ENCODE measurements at places on chromosomes 16 and 17.

DNA sequence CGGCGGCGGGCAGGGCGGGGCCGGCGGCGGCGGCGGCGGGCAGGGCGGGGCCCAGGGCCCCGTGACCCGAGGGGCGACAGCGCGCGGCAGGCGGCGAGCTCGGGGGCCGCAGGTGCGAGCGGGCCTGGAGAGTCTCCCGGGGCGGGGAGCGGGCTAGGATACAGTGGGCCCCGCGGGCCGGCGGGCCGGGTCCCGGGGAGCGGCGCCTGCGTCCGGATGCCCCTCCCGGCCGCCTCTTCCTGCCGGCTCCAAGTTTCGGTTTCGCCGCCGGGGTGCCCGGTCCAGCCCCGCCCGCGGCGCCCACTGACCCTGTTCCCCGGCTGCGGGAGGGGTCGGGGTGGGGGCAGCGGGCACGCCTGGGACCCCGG, at the start of gene RNF213:
Gene RNF213, plus strand, starts transcription at position 62 of the 368 bp plus-strand sequence. CDS start 2,830 bp downstream, outside the sequence.
- DNase-seq, result peak; percentile 54

- no peak for DNase-seq
These were observed 9.5 kb downstream of the ABCA9 start for GRCh38 chr17:69050999-69051775.

- peak; percentile 48 for DNase-seq
These were observed 34.4 kb upstream of the PRKCB start for GRCh38 chr16:23801378-23801777.

GRCh38 chr17:63504261-63504660, 18.9 kb upstream of the KCNH6 start:
- no peak for DNase-seq

- DNase-seq, result no peak
These were observed 128.3 kb downstream of the NLK start for GRCh38 chr17:28170771-28171170.

- no peak for DNase-seq
These were observed 238.1 kb upstream of the CDH5 start for GRCh38 chr16:66128371-66128770.

DNA sequence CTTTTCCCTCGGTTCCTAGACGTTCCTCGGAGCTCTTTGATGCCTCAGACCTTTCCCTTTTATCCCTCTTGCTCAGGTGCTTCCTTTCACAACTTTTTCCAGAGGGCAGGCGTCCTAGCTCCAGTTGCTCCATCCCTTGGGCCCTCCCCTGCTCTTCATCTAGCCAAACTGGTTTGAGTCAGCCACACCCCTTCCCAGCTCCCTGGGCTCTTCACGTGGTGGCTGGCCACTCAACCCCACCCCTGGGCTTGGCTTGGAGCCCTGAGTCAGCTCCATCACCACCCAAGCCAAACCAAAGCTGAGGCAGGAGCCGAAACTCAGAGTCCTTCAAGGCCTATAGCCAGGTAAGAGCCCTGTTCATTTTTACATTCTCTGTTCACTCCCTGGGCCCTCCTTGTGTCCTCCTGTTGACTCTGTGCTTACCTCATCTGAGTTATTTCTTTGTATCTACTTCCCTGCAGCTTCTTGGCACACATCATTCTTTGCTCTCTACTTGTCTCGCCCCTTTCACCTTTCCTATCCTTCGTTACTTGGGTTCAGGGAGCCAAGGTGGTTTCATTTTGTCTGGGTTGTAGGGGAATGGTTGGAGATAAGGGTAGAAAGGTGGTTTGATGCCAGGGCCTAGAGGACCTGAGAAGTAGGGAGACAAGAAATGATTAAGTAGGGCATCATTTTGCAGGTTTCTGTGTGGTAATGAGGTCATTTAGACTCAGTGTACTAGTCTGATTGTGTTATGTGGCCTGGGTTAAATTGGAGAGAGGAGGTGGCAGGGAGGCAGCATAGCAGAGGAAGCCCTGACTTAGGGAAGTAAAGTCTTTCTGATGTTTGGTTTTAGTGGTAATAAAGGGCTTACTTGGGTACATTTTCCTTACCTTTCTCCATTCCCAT, 7.6 kb upstream of the PHKG2 start:
- DNase-seq, result no peak

DNA sequence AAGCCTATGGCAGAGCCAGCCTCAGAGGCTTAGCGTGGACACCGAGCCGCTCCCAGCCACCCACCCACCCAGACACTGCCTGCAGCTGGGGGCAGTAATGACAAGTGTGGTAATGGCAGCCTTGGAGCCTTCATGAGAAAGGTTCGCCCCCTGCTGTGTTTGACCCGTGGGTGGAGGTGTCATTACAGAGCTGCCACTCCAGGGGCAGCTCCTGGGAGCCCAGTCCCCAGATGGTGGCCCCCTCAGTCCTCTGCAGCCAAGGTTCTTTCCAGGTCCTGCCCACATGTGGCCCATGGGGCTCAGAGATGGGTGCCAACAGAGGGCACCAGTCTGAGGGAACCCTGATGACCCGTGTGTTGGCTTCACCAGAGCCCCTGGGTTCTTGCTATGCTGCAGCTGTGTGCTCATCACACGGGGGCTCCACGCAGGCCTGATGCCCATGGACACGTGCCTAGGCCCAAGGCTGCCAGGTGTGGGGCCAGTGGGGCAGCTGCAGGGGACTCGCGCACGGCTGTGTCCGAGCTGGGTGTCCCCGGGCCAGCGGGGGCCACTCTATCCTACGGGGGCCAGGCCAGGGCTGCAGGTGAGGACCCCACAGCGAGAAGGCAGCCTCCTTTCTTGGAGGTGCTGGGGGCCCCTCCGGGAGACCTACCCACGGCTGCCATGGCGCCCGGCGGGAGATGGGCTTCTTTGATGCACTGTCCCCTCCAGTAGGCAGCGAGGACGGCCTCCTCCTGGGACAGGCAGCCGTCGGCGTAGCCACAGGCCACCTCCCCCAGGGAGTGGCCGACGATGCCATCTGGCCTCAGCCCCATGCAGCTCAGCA, 8.1 kb downstream of the FASN start:
- DNase-seq, result no peak

GRCh38 chr17:39270923-39271322, 45.2 kb upstream of the STAC2 start:
- DNase-seq, result no peak

All from T-helper 2 cell (primary cell).